NCI-H510A treated with DMSO at 0.1 percent for 48 hours (cell line): ENCODE measurements at places on chromosomes 4 and X.

- DNase-seq, result no peak
Measured at GRCh38 chrX:78595901-78596502, 63.1 kb downstream of the RTL3 start.

DNA sequence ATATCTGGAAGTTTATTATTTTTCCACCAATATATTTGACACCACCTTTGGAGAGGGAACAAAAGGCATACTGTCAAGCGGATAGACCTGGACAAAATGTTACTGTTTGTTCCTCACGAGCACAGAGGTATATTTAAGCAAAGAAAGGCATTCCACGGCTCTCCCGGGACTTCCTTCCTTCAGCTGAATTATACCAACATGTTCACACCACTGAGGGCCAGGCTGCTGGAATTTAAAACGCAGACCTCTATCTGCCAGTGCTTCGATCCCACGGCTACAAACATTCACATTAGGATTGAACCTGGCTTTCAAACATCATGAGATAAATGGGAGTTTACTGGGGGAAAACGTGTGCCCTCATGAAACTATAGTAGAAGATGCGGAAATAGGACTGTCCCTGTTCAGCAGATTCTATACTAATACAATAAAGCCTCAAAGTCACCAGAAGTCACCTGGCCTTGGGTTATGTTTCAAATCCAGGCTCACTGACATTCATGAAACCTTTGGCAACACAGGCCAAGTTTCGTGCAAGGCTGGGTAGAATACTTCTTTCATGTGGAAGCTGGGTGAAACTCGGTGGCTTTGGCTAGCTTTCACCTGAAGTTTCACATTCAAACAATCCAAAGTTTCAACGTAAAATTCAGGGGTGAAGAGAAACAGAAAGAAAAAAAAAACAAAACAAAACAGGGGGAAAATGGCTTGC lies 39.5 kb downstream of the SORBS2 start:
- no peak for DNase-seq

DNA sequence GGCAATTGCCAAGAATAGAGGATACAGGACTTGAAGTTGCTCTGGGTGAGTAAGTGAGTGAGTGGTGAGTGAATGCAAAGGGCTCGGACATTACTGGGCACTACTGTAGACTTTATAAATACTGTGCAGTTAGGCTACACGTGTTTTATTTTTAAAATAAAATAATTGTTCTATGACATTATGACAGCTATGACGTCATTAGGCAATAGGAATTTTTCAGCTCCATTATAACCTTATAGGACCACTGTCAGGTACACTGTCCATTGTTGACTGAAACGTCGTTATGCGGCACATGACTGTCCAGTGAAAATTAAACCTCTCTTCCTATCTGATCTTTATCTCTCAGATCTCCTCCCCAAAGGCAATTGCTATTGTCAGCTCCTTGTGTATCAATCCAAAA lies 5.1 kb upstream of the TASL start:
- no peak for DNase-seq

DNA sequence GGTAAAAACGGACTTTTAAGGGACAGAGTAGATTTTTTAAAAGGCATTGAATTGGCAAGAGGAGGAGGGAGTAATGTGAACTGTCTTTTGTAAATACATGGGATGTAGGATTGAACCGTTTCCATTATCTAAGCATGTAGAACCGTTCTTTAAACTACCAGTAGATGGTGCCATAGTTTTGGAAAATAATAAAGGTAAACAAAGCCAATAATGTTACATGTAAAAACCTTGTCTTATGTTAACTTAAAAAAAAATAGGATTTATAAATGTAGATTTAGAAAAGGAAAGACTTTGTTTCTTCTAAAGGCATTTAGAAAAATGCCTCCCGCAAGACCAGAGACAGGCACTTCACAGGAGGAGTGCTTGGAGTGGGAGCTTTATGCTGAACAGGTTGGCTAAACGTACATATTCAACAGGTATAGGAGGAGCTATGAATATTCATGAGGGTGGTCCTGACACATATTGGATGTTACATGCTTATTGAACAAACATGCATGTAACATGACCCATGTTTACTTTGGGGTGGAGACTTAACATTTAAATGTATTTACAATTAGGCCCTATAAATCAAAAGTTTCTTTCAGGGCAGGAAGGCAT lies 45.5 kb upstream of the FAM241A start:
- DNase-seq, result peak; percentile 14

- no peak for DNase-seq
Measured at GRCh38 chrX:56498756-56499155, 64.7 kb upstream of the UBQLN2 start.

GRCh38 chr4:4289055-4289454 lies 899 bp downstream of the LYAR start:
- no peak for DNase-seq

- peak; percentile 11 for DNase-seq
Measured at GRCh38 chrX:15301924-15302323, 13.5 kb downstream of the ASB11 start.

GRCh38 chrX:101429934-101430333 lies 21.9 kb downstream of the HNRNPH2 start:
- no peak for DNase-seq

DNA sequence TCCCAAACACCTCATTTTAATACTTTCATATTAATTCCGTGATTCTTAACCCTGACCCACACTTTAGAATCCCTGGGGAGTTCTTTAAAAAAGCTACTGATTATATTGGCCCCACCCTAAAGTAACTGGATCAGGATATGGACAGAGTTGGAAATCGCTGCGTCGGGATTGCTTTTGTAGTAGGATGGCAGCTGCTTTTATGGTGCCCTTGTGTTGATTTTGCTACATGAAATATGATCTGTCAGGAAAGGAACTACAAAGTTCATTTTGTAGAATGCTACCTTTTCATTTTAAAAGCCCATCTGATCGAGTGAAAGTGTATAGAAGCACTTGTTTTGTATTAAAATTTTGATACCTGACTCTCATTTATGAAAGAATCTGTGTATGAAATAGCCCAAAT lies 43.6 kb downstream of the TMEM131L start:
- peak; percentile 40 for DNase-seq

DNA sequence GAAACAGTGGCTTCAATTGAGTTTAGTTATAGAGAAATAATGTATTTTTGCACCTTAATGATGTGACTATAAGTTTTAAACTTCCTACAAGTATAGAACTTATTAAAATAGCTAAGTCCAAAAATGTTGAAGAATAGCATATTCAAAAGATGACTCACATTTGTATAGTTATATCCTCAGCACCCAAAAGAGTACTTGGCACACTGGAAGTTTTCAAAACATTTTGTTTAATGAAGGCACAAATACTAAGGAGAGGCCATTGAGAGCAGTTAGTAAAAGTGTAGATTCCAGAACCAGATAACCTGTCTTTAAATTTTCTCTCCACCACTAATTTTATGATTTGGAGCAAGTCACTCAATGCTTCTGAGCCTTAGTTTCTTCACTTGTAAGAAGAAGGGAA lies 226.9 kb upstream of the MID1 start:
- DNase-seq, result no peak
